ENCODE measurements at places on chromosomes 5 and 9. TPM values are rescaled to one million over a fixed set of nuclear protein-coding genes. Genes with fewer than 3 reads are reported as not detected.
A peak's percentile ranks its signal among the peaks of the same experiment; 100 is the strongest.

ECM2 gene
- polyA plus RNA-seq, result not detected

DNAJA1 gene
- 70.7 TPM for polyA plus RNA-seq

GZMA gene
- polyA plus RNA-seq, result 12.6 TPM

APBA1 gene
- not detected for polyA plus RNA-seq

ACOT12 gene
- not detected for polyA plus RNA-seq

- H3K4me1 ChIP-seq, result no peaks in the 10 kb centered on the region
- no peak overlapping the region for H3K27ac ChIP-seq
- no peaks in the 10 kb centered on the region for H3K36me3 ChIP-seq
- no peak for DNase-seq
Observed at GRCh38 chr5:3139499-3139931, 388.0 kb upstream of the IRX2 start.

DNA sequence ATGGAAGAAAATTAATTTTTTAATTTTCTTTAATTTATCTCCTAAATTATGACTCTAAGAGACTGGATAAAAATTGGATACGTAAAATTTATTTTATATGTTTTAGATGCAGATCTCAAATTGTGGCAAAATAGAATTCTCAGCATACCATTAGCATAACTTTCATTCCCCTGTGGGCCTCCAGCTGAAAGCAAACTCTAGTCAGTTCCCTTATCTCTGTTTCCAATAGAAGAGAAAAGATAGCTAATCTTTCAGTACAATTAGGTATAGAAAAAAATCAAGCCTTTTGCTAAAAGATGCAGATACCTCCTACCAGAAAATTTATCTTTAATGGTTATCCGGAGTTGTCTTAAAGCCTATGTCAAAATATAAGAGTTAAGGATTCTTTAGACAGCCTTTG, 1530.6 kb downstream of the EFNA5 start:
- H3K36me3 ChIP-seq, result no peaks in the 10 kb centered on the region
- DNase-seq, result no peak
- no peak overlapping the region for H3K27ac ChIP-seq
- H3K4me1 ChIP-seq, result no peaks in the 10 kb centered on the region

- H3K36me3 ChIP-seq, result no peaks in the 10 kb centered on the region
- no peaks in the 10 kb centered on the region for H3K4me1 ChIP-seq
- no peaks in the 10 kb centered on the region for H3K27me3 ChIP-seq
- no peak overlapping the region for H3K27ac ChIP-seq
Observed at GRCh38 chr9:137398561-137399468, 24.1 kb downstream of the EXD3 start.

GRCh38 chr9:130034570-130034969, 8.4 kb downstream of the FNBP1 start:
- DNase-seq, result no peak
- peaks cover 97% of the 10 kb centered on the region for H3K4me1 ChIP-seq
- no peaks in the 10 kb centered on the region for H3K36me3 ChIP-seq
- no peaks in the 10 kb centered on the region for H3K27me3 ChIP-seq

DNA sequence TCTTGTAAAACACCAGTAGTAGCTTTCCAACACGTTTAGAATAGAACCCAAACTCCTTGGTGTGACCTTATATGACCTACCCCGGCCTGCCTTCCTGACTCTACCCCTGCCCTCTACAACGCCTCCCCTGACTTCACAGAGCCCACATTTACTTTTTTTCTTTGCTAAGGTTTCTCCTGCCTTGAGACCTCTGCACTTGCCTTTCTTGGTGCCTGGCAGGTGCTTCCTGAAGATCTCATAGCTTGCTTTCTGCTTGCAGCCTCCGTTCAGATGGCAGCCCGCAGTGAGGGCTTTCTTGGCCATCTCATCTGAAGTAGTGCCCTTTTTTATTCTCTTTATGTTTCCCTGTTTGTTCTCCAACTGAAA, 24.3 kb downstream of the NUP214 start:
- H3K27ac ChIP-seq, result peak overlapping the region; percentile 93
- H3K4me3 ChIP-seq, result peak overlapping the region; percentile 3
- no peaks in the 10 kb centered on the region for H3K27me3 ChIP-seq
- peaks cover 29% of the 10 kb centered on the region for H3K36me3 ChIP-seq

All from naive thymus-derived CD8-positive, alpha-beta T cell (primary cell).